ENCODE measurements at places on chromosomes 3 and 15. TPM values are rescaled to one million over a fixed set of nuclear protein-coding genes. Genes with fewer than 3 reads are reported as not detected.

The LOXL1 gene
- 10.5 TPM for total RNA-seq

The COLQ gene
- 3.5 TPM for total RNA-seq

The DAPK2 gene
- total RNA-seq, result 13.4 TPM

- no peak overlapping the region for H3K4me3 ChIP-seq
- peaks cover 2% of the 10 kb centered on the region for H3K4me1 ChIP-seq
- no peaks in the 10 kb centered on the region for H3K27me3 ChIP-seq
- no peak overlapping the region for H3K27ac ChIP-seq
- DNase-seq, result no peak
These were observed 69.9 kb downstream of the LYZL4 start for GRCh38 chr3:42340466-42340865.

- no peak overlapping the region for H3K27ac ChIP-seq
- no peaks in the 10 kb centered on the region for H3K27me3 ChIP-seq
- DNase-seq, result no peak
These were observed 266.5 kb upstream of the LRTM1 start for GRCh38 chr3:55194376-55194775.

DNA sequence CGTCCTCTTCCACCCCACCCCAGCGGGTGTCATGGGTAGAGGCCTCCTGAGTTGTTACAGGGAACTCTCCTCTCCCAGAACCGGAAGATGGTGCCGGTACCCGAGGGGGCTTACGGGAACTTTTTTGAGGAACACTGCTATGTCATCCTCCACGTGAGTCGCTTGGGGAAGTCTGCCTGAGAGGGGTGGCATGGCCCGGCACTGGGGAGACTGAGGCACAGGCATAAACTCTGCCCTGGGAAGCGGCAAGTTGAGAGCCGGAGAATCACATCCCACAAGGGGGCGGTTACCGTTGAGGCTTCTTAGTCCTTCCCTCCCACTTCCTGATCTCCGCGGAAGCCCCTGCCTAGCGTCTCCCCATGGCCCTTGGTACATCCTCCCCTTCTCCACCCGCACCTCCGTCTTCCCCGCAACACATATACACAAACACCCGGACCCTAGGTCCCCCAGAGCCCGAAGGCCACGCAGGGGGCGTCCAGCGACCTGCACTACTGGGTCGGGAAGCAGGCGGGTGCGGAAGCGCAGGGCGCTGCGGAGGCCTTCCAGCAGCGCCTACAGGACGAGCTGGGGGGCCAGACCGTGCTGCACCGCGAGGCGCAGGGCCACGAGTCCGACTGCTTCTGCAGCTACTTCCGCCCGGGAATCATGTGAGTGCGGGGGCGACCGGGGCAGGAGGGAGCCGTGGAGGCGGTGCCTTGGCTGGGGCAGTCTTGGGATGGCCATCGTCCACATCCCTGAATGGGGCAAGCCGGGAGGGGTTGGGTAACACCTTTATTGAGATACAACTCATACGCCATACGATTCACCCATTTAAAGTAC, 3.4 kb downstream of the VILL start:
- H3K27ac ChIP-seq, result peak overlapping the region; percentile 96
- H3K36me3 ChIP-seq, result peaks cover 16% of the 10 kb centered on the region
- H3K4me1 ChIP-seq, result peaks cover 41% of the 10 kb centered on the region
- peak; percentile 79 for DNase-seq
- no peaks in the 10 kb centered on the region for H3K27me3 ChIP-seq

- H3K4me1 ChIP-seq, result peaks cover 6% of the 10 kb centered on the region
- H3K4me3 ChIP-seq, result no peak overlapping the region
- DNase-seq, result no peak
These were observed 81.8 kb upstream of the THBS1 start for GRCh38 chr15:39499042-39499441.

All from activated naive CD8-positive, alpha-beta T cell treated with anti-CD3 and anti-CD28 coated beads, Interleukin-2, amount 10 ng/mL, durations not matched to agents 7 days and 5 days (primary cell).